Suprapubic skin (tissue), 4 donors: ENCODE measurements at places on chromosomes 6 and 20. TPM values are rescaled to one million over a fixed set of nuclear protein-coding genes. Genes with fewer than 3 reads are reported as not detected.

DNA sequence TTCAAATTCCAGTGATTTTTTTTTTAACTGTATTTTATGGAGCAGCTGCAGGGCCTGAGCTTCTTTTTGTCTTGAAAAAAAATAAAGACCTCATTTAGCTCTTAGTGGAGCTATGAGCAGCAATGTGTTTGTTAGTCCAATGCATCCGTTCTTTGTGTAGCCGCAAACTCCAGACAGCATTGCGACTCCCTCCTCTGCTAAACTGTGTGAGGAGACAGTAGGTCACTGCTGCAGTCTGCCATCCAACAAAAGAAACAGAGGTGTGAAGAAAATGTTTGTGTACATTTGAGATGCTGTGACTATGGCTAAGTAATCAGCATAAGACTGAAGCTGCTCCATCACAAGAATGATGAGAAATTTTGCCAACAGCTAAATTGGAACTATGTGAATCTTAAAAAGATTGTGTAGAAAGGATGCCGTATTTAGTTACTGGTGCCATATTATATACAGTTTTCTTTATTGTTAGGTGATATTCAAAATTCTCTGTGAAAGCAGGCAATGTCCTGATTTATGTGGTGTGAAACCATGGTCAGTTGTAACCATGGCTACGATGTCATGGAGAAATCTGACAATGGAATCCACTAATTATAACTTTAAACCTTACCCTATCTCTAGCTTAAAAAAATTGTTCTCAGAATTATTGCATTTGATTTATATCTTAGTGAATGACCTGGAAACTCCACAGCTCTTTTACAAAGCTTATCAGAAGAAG is 428.8 kb upstream of the EPHA7 start:
- no peak for DNase-seq

GRCh38 chr6:33189625-33190448 is 2.4 kb downstream of the COL11A2 start:
- DNase-seq, result no peak

DNA sequence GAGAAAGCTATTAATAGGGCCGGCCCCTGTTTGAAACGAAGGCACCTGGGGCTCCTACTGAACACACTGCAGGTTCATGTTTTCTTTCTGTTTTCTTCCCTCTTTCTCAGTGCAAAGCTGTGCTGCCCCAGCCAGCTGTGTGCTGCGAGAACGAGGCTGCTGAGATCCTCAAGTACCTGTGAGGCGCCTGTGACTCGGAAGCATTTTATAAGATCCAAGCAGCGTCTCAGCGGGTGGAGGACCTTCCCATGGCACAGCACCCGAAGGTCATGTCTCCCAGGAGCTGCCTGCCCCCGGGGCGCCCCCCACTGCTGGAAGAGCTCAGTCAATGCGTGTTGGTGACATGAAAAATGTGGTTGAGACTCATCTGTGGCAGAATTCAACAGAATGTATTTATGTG is 66.3 kb downstream of the SMOC2 start:
- no peak for DNase-seq

GRCh38 chr6:153001767-153002612 is 519 bp downstream of the MTRF1L start:
- DNase-seq, result no peak

DNA sequence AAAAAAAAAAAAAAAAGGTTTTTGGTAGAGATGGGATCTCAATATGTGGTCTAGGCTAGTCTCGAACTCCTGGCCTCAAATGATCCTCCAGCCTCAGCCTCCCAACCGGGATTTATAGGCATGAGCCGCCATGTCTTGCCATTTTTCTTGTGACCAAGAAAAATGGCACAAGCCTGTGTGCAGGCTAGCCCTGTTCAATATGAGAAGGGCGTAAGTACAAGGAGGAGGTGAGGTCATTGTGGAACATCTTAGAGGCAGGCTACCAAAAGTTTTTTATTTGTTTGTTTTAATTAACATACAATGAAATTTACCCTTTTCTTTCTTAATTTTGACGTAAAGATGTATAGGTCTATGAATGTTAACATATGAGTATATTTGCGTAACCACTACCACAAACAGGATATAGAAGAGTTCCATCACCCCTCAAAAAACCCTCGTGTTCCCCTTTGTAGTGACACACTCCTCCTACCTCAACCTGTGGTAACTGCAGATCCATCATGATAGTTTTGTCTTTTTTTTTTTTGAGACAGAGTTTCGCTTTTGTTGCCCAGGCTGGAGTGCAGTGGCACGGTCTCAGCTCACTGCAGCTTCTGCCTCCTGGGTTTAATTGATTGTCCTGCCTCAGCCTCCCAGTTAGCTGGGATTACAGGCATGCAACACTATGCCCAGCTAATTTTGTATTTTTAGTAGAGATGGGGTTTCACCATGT is 28.3 kb upstream of the KIF3B start:
- no peak for DNase-seq

DNA sequence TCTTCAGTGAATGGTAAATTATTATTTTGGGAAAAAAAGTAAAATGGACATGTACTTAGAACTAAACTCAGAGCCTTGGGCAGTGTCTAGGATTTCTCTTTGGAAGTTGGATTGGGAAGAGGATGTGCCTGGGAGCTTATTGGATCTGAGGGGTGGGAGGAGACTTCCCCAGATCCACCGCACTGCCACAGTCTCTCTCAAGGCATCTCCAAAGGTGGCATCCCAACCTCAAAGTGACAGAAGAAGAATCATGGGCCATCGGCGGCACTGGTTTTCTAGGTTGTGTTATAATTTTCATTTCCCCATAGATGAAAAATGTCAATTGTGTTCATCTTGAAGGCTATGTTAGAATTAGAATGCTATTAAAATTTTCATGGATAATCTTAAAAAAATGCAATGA is 66.8 kb upstream of the CD93 start:
- no peak for DNase-seq

Gene VSTM2L
- 1.4 TPM for total RNA-seq

DNA sequence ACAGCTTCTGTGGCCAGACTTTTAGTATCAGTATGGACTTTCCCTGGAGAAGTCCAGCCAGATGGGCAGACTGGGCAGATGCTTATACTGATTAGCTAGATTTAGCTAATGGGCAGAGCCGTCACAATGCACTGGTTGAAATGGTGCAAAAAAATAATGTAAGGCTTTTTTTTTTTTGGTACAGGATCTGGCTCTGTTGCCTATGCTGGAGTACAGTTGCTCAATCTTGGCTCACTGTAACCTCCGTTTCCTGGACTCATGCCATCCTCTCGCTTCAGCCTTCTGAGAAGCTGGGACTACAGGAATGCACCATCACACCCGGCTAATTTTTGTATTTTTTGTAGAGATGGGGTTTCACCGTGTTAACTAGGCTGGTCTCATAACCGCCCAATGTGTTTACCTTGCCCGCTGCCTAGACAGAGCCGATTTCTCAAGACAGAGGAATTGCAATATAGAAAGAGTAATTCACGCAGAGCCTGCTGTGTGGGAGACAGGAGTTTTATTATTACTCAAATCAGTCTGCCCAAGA is 16.4 kb upstream of the KIFC1 start:
- peak; percentile 85 for DNase-seq

DNA sequence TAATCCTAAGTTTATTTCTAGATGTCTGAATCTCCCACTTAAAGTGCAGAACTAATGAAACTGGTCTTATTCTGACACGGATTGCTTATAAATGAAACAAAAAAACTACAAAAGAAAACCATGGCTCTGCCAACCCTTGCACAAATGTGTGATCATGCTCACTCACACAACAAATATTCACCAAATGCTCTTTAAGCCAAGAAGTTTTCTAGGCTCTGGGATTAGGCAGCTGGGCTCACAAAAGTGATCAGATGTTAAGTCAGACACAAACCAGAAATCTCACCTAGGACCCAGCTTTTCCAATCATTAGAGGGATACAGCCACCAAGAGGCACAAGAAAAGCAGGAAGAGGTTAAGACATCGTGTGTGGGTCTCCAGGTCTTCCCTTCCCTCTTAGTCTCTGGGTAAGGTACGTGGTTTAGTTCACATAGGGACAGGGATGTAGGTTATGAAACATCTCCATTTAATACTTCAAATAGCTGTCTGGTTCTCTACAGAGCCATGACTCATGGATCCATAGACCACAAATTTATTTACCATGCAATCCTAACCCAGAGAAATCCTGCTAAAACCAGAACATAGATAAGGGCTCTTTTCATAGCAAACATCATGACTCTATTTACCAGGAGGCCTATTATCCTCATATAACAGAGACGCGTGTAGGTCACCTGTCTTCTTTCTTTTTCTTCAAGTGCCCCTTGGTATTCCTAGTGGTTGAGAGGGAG is 165.2 kb downstream of the WDR27 start:
- DNase-seq, result no peak

DNA sequence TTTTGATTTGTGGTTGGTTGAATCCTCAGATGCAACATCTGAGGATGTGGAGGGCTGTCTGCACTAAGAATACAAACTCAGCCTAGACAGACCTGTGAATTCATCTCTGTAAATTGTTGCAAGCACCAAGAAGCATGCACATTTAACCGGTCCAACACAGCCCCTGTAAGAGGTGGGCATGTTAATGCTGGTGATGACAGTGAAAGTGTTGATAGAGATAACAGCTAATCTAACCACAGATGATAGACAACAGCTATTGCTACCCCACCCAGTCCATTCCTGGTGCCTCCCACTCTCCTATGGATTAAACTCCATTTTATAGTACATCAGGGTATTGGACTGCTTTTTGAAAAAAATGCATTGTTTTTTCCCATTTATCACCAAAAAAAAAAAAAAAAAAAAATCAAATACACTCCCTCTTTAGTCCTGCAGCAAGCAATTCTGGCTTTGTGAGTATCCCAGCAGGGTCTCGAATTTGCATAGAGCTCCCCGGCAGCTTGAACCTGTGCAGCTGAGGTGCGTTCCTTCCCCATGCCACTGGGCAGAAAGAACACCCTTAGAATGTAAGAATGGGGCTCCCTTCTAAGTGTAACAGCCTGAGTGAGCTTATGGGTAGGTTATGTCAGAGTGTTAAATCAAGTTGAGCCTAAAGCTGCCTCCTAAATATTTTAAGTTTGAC is 270.9 kb upstream of the JARID2 start:
- DNase-seq, result no peak

- DNase-seq, result no peak
Observed at GRCh38 chr6:3804964-3805363, 44.2 kb upstream of the FAM50B start.

DNA sequence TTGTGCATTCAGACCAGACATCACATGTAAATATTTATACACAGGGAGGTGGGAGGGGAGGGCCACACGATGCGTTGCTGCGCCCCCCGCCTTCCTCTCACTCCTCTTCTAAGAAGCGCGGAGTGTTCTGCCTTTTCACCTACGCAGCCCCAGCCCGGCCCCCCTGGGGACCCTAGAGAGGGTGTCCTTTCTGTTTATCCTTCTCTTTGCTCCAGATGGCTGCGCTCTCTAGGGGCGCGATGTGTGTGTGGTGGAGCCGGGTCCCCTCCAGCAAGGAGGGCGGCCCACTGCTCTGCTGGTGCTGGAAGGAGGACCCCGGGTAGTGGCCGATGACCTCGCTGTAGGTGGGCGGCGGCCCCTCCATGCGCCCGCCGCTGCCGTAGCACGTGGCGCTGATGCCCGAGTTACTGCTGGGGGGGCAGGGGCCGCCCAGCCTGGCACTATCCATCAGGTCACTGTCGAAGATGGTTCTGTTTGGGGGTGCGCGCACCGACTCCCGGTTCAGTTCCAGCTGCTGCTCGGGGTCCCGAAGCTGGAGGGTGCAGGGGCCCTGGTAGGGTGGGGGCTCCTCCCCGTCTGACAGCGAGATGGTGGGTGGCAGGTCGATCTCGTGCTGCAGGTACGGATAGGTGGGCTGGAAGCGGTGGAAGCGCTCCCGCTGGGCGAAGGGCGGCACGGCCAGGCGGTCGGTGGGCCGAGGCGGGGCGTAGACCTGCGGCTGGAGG is 31.8 kb upstream of the ZBP1 start:
- DNase-seq, result peak; percentile 76

Gene GJA10
- not detected for total RNA-seq

DNA sequence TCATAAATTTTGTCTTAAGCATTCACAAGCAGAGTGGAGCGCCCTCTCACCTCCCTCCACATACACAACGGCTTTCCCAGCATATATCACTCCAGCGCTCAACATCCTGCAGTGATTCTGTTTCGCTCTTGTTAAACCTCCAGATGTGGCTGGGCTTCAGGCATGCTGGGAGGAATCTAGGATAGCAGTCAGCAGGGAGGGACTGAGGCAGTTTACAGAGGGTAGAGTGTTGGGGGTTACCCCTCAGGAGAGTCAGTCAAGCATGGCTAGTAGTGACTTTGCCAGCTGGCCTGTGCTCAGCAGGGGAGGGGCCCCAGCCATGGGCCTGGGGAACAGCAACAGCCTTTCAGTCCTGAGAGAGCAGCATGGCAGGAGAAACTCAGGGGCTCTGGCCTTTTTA is 161.4 kb upstream of the FLRT3 start:
- DNase-seq, result no peak

Gene CHD6
- 89.7 TPM for total RNA-seq

GRCh38 chr6:78347191-78347916 is 520.0 kb upstream of the IRAK1BP1 start:
- DNase-seq, result no peak
